ENCODE measurements at places on chromosomes 13 and 19.
A peak's percentile ranks its signal among the peaks of the same experiment; 100 is the strongest.

- DNase-seq: no peak
Measured at GRCh38 chr13:98371516-98372023, 194.5 kb upstream of the RNF113B start.

DNA sequence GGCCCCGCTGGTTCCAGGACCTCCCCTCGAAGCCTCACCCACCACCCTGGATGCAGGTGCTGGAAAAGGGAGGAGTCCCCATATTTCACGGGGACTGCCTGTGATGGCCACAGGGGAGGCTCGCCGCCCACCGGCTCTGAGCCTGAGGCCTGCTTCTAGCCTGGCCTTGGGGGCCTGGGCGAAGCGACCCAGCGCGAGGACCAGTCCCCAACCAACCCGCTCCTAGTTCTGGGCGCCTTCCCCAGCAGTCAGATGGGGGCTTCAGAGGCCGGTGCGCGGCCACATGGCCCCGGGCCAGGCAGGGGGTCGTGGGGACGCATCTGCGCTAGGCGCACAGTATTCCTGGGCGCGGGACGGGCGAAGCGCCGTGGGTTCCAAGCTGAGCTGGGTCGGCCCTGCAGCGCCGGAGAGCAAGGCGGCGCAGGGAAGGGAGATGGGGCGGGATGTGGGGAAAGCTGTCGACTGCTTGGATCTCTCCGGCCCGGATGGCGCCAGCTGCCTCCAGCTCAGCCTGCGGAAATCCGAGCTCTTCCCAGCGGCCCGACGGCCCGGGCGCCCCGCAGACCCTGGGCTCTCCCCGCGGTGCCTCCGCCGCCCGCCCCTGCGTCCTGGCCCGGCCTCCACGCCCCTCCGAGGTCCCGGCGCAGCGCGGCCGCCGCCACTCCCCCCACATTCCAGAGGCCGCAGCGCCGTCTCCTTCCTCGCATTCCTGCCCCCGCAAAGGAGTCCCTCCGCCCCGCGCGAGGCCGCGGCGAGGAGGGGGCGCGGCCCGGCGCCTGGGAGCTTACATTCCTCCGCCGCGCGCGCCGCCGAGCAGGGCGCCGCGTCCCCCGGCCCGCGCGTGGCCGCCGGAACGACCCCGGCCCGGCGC lies at the start of gene WTIP:
TSS of gene WTIP (plus strand) at position 788 of the 871 bp plus-strand sequence. CDS start 217 bp downstream, outside the sequence.
- DNase-seq: peak; percentile 88

DNA sequence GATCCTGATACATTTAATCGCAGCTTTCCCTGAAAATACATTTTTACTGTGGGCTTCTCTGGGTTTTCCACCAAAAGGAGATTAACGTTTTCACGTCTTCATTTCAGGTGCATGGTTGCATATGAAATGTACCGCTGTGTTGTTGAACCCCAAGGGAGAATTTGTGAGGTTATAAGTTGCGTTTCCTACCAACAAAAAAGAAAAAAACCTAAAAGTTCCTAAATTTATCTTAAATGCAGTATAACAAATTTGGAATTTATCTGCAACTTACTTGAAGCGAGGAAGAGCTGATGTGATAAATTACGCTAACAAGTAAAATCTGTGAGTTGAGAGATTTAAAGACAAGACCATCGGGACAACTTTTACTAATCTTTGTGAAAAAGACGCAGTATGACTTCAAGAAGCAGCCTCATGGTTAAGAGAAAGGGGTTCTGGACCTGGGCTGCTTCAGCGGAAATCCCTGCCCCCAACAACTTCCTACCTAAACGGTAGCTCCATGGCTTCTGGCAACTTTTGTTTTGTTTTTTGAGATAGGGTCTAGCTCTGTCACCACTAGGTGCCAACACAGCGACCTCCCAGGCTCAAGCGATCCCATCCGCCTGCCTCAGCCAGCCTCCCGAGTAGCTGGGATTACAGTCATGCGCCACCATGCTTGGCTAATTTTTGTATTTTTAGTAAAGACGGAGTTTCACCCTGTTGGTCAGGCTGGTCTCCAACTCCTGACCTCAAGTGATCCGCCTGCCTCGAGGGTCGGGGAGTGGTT lies 958 bp upstream of the OBI1 start:
- no peak for DNase-seq

- peak; percentile 86 for DNase-seq
Measured at GRCh38 chr19:31408460-31409124, 59.4 kb upstream of the TSHZ3 start.

GRCh38 chr13:49310251-49310650 lies 62.5 kb downstream of the CDADC1 start:
- no peak for DNase-seq

DNA sequence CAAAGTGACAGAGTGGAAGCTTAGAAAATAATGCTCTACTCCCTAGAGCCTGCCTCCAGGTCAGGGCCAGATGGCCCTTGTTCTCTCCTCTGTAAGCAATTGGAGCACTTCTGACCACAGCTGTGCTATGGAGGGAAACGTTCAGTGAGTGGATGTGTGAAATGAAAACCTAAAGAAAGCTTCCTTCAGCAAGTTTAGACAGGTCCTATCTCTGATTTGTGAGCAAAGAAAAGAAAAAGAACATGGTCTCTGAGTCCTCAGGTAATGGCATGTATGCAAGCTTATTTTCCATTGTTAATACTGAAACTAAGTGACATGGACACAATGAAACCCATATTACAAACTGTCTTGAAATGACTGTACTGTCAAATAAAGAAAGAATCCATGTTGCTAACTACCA lies 1486.8 kb downstream of the EFNB2 start:
- no peak for DNase-seq

GRCh38 chr13:112576191-112576590 lies 11.8 kb downstream of the TUBGCP3 start:
- DNase-seq: no peak

DNA sequence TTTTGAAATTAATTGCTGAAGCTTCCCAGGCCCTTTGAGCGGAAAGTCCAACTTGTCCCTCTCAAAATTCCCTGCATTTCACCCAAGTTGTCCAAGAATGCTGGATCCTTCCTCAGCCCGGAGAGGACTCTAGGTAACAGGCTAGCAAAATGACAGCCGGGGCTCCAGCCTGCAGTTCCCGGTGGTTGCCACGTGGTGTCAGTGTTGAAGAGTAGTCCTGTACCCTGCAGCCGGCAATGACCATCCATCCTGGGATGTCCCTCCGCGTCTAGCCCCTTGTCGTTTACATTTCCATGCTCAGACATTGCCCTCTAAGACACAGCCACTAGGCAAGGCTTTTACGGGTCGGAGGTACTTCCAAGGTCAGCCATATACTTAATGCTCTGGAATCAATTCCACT lies 31.4 kb upstream of the MTIF3 start:
- peak; percentile 36 for DNase-seq
